CD4-positive, alpha-beta T cell treated with Interleukin-17A for 1 hour (primary cell): ENCODE measurements at places on chromosomes 5 and 9.

DNA sequence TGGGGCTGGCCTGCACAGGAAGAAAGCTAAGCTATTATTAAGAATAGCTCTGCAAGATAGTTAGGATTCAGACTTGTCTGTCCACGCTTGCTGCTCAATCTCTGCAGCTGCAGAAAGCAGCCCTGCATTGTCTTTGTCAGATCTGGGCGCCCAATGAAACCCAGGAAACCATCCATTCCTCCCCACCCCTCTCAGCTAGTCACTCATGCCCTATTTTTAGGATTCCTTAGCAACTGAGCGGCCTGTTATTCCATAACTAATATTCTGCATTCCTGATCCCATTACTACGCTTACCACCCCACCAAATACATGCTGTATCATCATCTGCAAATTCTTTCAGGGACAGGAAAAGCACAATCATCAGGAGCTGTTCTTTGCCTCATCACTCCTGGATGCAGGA, 52.9 kb upstream of the APC start:
- DNase-seq: no peak

GRCh38 chr5:112532654-112533360, 113.7 kb upstream of the EPB41L4A start:
- no peak for DNase-seq

- DNase-seq: no peak
Observed at GRCh38 chr9:114501796-114502682, 3.2 kb downstream of the WHRN start.

- DNase-seq: no peak
Observed at GRCh38 chr9:133387680-133388079, 11.5 kb downstream of the STKLD1 start.

- peak; percentile 49 for DNase-seq
Observed at GRCh38 chr5:35803191-35803651, 53.5 kb upstream of the IL7R start.

DNA sequence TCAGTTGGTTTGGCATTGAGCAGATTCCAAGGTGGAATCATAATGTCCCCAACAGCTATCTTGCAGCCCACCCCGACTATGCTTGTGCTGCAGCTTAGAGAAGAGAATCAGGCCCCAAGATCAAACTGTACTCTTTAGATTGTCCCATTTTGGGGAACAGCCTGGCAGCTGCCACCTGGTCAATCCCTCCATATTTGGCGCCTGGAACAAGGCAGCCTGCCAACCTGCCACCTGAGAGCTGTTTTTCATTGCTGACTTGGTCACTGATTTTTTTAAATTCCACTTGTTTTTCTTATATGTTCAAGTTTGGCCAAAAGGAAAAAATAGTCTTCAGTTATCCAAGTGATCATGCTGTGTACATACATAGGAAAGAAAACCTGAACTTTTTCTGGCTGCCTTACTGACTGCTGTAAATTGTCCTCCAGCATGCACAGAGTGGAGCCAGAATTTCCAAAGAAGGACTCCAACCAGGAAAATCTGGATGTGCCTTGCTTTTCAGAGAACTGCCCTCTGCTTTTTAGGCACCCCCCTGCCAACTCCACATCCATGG, 504.2 kb downstream of the ENC1 start:
- no peak for DNase-seq
